Thoracic aorta (tissue), 2 donors: ENCODE measurements at places on chromosomes 7 and 10.

- DNase-seq: no peak
Observed at GRCh38 chr7:27106181-27106900, 3.9 kb upstream of the HOXA2 start.

DNA sequence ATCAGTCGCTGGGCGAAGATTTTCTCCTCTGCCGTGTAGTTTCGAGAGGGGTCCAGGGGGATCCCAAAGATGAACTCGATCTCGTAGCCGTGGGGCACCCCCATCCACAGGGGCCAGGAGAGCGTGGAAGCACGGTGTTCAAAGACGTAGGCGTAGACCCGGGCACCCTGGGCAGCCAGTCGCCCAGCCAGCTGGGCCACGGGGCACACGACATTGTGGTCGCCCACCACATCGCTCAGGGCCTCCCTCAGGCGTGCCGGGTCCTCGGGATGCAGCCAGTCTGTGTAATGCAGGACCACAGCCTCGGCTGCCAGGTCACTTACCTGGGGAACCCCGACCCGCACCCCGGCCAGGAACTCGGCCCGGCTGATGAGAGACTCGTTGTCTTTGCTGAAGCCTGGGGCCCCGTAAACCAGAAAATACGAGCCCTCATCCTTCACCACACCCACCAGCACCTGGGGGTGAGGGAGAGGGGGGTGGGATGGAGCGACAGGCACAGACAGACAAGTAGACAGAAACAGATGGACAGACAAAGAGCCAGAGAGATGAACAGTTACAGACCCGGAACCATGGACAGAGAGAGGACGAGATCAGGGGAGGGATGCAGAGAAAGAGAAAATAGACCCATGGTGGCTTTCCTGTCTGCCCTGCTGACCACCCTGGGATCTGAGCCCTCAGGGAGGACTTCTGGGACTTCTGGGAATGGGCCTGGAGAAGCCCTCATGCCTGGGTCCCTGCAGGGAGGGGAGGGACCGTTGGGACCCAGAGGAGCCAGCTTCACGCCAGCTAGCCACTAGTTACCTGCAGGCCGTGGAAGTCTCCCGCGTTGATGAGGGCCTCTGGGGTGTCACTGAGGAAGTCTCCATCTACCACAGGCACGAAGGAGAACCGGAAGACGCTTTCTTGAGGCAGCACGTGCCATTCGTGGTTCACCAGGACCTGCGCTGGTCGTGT is 3.0 kb downstream of the ACHE start:
- no peak for DNase-seq

GRCh38 chr10:104247513-104248146 is 7.1 kb upstream of the GSTO1 start:
- DNase-seq: no peak

DNA sequence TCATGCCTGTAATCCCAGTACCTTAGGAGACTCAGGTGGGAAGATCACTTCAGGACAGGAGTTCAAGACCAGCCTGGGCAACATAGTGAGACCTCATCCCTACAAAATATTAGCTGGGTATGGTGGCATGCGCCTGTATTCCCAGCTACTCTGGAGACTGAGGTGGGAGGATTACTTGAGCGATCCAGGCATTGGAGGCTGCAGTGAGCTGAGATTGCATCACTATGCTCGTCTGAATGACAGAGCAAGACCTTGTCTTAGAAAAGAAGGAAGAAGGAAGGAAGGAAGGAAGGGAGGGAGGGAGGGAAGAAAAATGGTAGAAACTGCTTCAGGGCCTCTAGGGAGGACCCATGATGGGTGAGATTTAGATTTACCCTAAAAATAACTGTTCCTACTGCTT is 112.3 kb downstream of the SPDYE5 start:
- no peak for DNase-seq

- DNase-seq: no peak
Observed at GRCh38 chr10:102408728-102409603, 9.6 kb downstream of the PSD start.

DNA sequence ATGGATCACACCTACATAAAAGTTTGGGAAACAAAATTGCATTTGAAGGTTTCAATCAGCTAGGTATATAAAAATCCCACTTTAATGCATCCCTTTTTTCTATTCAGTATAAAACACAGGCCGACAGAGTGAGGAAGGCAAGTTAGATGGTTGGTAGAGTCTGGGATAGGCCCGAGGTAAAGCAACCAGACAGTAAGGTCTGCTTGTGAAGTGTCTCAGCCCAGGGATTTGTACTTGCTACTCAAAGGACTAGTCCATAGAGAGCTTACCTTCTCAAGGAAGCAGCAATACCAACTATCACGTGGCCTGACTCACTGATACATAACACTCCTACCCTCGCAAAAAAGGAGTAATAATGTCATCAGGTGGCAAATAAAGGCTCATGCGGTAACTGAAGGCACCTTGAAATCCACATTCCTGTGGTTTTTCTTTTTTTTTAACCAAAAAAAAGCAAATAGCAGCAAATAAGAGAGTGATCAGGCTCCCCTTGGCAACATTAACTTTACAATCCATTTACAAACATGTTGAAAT is 56.2 kb upstream of the ATP6V0A4 start:
- DNase-seq: no peak

DNA sequence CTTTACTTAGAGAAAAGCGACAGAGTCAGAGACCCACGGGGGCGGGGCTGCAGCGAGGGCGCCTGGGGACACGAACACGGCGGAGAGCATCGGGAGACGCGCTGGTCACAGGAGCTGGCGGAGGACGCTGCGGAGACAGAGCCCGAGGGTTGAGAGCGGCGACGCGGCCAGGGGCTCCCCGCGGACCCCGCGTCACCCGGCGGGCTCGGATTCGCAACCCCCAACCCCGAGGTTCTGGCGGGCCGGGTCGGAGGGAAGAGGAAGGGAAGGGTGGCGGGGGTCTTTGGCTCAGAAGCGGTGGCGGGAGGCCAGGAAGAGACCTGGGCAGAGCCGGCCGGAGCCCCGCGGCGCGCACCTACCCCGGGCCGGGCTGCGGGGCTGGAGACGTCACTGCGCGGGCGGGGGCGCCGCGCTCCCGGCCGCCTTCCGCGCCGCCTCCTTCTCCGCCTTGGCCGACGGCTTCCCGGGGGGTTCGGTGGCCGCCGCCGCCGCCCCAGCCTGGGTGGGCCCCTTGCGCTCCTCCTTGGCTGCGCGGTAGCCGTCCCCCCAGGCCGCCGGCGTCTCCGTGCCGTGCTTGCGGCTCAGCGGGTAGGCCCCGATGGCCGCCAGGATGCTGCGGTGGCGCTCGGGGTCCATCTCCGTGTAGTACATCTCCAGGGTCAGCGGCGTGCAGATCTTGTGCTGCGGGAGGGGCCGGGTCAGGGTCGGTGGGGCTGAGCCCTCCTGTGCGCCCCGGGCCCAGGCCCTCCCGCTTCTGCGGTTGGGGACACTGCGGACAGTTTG is 11.1 kb downstream of the CALY start:
- DNase-seq: no peak

GRCh38 chr7:94195813-94196212 is 191.7 kb upstream of the BET1 start:
- no peak for DNase-seq

GRCh38 chr10:52566471-52567246 is 205.9 kb downstream of the MBL2 start:
- DNase-seq: no peak

GRCh38 chr7:18689551-18689950 is 194.0 kb downstream of the HDAC9 start:
- DNase-seq: no peak

- DNase-seq: no peak
Observed at GRCh38 chr10:103564776-103565520, 71.4 kb downstream of the NEURL1 start.

GRCh38 chr10:103473261-103473671 is 5.8 kb downstream of the CALHM3 start:
- DNase-seq: no peak

- no peak for DNase-seq
Observed at GRCh38 chr10:1519391-1519790, 217.9 kb downstream of the ADARB2 start.

DNA sequence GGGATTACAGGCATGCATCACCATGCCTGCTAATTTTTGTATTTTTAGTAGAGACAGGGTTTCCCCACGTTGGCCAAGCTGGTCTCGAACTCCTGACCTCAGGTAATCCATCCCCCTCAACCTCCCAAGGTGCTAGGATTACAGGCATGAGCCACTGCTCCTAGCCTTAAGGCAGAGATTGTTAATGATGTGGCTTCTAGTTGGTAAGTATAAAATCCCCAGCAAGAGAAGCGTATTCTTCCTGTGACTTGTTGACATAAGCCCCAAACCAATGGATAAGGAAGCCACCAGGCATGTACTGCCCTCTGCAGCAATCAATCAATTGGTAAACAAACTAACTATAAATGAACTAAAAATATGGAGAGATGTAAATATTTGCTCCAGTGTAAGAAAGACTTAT is 41.2 kb downstream of the REEP3 start:
- no peak for DNase-seq

GRCh38 chr10:45160271-45160670 is 155.1 kb downstream of the OR13A1 start:
- DNase-seq: no peak

GRCh38 chr10:119201233-119201632 is 6.1 kb upstream of the GRK5 start:
- DNase-seq: no peak

DNA sequence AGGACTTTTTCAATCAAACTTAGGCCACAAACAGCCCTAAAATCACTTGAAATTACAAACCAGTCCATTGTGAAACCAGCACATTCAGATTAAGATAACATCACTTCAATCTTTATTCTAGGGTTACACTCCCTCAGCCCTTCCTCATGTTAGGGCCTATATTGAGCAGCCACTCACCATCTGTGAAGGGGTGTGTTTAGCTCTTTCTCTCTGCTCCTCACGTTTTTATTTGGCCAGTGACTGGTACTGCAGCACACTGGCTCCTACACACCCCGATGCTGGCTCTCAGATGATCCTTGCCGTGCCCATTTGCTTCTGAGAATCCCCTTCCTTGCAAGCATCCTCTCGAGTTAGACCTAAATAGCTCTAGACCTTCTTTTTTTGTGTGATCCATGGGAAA is 604.5 kb downstream of the INHBA start:
- DNase-seq: no peak

DNA sequence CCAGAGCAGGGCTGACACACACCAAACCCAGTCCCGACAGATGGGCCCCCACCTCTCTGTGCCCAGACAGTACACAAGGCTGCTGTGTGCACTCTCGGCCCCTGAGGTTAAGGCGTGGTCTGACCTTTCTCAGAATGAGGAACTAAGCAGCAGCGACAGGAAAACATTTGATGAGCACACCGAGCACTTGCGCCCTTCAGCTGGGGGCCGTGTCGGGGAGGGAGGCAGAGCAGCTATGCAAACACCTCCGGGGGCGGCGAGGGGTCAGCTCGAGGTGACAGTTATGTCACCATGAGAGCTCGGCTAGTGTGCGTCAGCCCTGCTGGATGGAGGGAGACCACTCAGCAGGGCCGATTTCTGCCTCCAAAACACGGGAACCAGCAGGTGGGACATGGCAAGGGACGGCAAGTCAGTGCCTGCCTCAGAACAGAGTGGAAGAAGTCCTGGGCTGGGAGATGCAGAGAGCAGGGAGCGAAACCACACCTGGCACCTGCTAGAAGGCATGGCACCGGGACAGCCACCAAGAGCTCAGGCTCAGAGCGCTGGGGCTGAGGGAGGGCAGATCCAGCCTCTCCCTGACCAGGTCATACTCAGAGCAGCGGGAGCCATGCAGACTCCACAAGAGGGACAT is 57.4 kb downstream of the CHST15 start:
- no peak for DNase-seq

- DNase-seq: no peak
Observed at GRCh38 chr7:98795741-98796493, 73.9 kb downstream of the TMEM130 start.

DNA sequence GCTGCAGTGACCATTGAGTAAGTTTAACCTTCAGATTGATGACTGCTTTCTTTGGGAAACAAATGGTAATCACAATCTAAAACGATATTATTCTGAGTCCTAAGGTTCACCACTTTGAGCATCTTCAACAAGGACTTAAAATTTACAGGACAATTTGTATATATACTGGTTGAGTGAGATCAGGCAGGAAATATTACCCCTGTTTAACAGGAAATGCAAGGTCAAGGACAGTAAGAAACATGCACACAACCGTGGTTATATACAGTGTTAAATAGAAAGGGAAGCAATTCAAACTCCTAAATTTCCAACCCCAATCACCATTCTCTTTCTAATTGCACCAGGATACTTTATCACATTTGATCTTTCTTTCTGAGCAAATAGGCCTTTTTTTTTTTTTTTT is 96.1 kb downstream of the ZNF277 start:
- DNase-seq: no peak

GRCh38 chr7:26318921-26319320 is 27.3 kb downstream of the SNX10 start:
- DNase-seq: no peak

- no peak for DNase-seq
Observed at GRCh38 chr10:103784723-103785418, 70.5 kb downstream of the SH3PXD2A start.

DNA sequence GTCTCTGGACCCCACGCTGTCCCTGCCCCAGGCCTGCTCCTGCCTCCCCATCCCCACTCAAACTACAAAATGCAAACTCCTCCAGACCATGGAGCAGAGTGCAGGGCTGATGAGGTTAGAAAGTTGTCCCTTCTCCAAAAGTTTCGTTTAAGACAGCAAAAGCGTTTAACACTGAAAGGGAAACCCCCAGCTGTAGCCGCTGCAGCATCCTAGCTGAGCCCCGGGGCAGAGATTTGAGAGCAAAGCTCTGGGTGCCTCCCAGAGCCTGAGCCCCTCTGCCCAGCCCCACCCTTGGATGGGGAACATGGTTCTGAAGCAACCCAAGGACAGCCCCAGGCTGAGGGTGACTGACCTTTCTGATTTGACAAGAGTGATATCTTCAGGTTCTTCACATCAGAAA is 52.8 kb upstream of the ENO4 start:
- DNase-seq: no peak

- no peak for DNase-seq
Observed at GRCh38 chr7:51079494-51079893, 237.1 kb downstream of the COBL start.

GRCh38 chr10:42960991-42961795 is 115.7 kb upstream of the RET start:
- DNase-seq: no peak

DNA sequence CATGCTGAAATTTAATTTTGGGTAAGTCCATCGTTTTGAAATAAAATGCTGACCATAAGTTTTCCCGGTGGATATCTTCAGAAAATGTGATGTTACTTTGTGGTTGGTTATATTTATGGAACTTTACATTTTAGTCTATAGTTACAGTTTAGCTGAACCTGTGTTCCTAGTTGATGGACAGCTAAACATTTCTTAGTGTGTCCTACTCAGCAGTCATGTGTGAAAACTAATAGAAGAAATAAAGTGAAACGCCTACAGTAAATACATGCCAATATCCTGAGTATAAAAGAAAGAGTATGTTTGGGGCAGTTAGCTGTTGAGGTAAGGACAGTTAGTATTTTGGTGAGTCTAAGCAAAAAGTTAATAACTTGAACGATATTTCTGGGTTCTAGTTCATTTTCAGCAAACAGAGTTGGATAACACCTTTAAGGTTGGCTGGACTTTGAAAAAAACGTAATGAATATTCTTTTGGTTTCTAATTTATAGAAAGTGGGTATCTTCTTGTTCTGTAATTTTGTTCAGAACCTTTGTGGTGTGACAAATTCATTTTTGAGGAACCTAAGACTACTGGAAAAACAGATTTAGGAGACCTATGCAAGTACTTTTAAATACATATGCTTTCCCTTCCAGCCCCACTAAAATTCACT is 28.7 kb downstream of the LCOR start:
- no peak for DNase-seq
